ENCODE measurements at places on chromosomes 3 and 15.

- DNase-seq = no peak
Observed at GRCh38 chr3:30996467-30996866, 102.0 kb upstream of the GADL1 start.

DNA sequence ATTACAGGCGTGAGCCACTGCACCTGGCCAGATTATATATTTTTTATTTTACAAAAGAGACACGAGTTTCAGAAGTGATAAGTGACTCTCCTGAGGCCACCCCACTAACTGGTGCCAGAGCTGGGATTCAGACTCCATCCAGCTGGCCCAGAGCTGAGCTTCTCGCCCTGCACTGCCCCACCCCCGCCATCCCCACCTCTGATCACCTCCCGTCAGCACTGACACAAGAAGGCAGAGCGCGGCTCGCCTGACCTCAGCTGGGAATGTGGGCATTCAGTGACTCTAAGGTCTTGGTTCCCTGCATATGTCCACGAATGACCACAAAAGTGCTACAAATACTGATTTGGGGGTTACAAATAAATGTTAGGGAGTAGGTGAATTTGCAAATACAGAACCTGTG, 56.1 kb upstream of the GALNT15 start:
- DNase-seq = no peak

DNA sequence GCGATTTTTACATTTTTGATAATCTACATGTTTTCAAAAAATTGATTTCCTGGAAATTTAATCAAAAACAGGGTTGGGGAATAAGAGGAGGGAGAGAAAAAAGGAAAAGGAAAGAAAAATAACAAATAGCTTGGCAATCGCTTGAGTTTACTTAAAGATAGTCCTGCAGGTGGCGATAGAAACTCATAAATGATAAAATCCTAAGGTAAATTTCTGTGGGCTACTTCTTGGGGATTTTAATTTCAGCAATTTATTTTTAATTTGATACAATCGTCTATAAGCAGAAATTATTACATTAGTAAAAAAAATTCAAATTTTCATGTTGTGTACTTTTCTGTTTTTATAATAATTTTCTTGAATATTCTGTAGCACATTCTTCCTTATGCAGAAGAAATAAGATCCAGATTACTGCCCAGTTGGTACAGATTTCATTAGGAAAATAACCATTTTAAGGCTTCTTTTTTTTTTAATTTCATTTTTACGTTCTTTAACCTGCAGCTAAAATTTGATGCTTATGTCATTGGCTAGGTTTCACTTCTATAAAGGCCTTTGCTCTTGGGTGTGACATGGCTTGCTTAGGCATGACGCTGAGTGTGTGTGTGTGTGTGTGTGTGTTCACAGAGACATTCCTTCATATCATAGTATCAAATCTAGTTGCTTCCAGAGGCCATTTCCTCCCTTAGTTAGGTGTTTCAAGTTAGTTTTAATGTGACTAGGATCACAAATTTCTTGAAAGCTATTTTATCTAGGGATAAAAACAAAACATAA, 181.8 kb downstream of the MCTP2 start:
- no peak for DNase-seq

GRCh38 chr3:24853685-24854490, 359.2 kb upstream of the THRB start:
- DNase-seq = no peak

DNA sequence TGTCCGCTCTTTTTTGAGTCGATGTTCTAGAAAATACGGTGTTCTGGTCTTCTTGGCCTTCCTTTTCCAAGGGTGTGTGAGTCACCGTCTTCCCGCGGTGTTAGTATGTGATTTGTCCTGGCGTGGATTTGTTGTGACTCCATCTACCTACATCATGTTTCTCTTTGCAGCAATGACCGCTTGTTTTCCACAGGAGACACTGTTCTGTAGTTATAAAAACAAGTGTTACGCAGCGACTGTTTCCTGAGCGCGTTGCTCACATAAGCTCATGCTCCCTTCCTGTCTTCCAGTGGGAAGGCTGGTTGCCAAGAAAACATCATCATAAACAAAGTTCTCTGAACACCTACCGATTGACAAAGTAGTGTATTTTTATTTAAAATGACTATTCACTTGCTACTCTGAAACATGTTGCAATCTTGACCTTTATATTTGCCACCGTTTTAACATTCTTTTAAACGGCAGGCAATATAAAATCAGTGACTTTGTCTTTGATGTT, 19.0 kb downstream of the USP13 start:
- no peak for DNase-seq
